Left cardiac atrium (tissue), 4 donors: ENCODE measurements at places on chromosomes 2 and 18.
A peak's percentile ranks its signal among the peaks of the same experiment; 100 is the strongest.

DNA sequence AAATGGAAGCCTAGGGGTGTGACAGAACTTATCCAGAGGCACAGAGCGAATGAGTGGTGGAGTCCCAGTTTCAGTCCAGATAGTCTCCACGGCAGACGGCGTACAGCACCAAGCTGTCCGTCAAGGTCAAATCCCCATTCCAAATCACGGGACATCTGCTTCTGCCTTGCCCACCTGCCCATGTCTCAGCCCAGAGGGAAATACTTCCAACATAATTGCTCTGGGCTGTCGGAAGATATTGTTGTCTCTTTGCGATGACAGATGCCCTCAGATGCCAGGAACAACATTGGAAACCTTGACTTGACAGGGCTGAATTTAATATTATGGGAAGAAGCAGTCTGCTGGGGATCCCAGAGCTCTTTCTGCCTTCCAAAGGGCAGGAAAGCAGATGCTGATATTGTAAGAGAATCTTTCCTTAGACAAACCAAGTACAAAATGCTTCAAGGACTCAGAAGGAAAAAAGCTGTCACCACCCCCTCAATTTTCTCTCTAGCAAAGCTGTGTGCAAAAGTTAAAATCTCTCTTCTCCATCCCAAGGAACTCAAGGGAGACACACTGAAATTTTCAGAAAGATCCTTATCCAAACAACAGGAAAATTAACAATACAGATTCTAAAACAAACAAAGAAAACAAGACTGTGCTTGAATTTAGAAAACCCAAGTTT is 364.0 kb downstream of the LRATD1 start:
- DNase-seq: no peak

GRCh38 chr2:23037596-23037995 is 347.4 kb upstream of the KLHL29 start:
- no peak for DNase-seq

- DNase-seq: no peak
Observed at GRCh38 chr2:113041871-113042270, 10.8 kb downstream of the IL36B start.

GRCh38 chr2:100321866-100322820 is at the start of gene LONRF2:
TSS of gene LONRF2 (minus strand) at chr2:100322501. CDS start at chr2:100322093, 408 bp downstream.
- peak; percentile 48 for DNase-seq

- DNase-seq: no peak
Observed at GRCh38 chr2:168686452-168687191, 115.8 kb upstream of the NOSTRIN start.

DNA sequence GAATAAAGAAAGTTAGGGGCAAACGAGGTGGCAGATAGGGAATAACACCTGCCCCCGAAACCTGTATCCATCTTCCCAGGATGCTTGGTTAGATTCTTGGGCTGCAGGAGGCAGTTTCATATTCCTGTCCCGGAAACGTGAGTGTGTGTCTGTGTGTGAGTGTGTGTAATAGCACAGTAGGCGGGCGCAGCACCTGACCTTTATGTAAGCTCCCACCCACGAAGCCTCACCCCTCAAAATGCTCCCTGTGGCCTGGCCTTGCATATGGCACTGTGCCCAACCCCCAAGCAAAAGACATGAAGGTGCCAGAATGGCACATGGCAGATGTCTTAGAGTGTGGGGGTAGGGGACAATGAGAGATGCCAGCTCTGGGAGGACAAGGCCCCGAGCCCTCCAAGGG is 48.9 kb downstream of the EFR3B start:
- DNase-seq: no peak

- no peak for DNase-seq
Observed at GRCh38 chr2:119174216-119174992, 15.9 kb upstream of the C1QL2 start.

DNA sequence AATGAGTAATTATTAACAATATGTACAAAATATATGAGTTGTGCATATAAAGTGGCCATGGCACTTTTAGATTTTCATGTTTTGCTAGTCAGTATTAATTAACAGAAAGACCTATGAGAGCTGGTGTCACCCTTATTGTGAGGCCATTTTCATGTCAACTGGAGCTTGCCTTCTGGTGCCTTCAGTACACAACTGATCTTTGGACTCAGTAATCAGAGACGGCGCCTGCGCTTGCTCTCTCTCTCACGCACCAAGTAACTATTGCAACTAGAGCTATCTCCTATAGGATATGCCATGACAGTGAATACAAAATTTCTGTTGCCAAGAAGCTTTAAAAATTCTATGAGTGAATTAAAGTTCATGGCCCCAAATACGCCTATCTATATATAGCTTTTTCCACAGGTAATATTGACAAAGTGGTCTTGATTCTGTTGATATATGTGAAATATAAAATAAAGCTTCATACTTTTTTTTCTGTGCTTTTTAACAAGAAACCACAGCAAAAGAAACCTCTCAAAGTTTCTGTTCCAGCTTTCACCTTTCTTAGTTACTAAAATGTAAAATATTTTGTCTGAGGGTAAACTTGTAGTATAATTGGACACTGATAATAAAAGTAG is 2.9 kb downstream of the SERTAD2 start:
- DNase-seq: no peak

DNA sequence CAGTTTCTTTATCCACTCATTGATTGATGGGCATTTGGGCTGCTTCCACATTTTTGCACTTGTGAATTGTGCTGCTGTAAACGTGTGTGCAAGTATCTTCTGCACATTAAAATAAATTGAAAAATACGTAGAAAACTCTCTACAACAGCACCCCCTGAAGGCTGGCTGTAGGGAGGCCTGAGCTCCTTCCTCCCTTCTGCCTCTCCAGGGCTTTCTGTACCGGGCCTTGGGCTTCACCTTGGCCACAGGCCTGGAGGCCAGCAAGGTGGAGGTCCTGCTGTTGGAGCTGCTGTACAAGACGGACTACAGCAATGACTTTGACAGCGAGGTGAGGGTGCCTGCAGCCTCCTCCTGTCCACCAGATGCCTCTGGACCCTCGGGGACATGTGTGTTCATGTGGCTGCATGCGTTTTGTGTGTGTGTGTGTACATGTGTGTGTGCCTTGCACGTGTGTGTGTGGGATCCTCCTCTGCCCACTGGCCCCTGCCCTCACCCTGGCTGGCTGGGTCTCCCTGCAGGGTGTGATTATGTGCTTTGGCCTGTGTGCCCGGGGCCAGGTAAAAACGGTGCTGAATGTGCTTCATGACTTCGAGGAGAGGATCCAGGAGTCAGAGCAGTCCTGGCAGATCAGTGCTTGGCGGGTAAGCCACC is 29.2 kb downstream of the MROH2A start:
- DNase-seq: no peak

DNA sequence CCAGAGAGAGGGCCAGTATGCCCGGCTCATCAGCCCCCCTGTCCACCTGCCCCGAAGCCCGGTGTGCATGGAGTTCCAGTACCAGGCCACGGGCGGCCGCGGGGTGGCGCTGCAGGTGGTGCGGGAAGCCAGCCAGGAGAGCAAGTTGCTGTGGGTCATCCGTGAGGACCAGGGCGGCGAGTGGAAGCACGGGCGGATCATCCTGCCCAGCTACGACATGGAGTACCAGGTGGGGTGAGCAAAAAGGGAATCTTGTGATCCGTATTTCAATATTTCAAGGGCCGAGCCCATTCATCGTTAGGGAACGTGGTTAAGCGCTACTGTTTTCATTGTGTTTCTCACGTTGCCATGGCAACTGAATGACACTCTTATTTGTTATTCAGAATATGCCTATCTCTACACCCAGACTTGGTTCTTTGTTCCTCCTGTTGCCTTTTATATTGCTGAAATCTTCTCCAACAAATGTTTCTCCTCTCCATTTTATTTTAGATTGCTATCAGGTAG is 81.5 kb downstream of the NRP2 start:
- DNase-seq: peak; percentile 56
